ENCODE measurements at places on chromosomes 3 and 15.

- DNase-seq = no peak
Observed at GRCh38 chr3:4936982-4937614, 42.1 kb upstream of the BHLHE40 start.

DNA sequence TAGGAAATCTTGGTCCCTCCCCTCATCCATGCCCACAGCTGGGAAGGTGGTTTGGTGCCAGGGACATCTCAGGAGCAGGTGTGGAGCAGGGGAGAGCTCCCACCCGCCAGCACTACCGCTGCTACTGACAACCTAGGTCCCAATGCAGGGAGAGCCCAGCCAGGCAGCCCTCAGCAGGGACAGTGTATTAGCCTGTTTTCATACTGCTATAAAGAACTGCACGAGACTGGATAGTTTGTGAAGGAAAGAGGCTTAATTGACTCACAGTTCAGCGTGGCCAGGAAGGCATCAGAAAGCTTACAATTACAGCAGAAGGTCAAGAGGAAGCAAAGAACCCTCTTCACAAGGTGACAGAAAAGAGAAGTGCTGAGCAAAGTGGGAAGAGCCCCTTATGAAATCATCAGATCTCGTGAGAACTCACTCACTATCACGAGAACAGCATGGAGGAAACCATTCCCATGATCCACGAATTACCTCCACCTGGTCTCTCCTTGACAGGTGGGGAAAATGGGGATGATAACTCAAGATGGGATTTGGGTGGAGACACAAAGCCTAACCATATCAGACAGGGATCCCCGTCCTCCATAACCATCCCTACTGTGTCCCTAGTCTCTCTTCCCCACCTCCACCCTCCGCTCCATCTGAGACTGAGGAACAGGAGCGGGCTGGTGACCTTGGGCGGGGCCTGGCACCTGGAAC is 218.6 kb downstream of the TBC1D2B start:
- no peak for DNase-seq

DNA sequence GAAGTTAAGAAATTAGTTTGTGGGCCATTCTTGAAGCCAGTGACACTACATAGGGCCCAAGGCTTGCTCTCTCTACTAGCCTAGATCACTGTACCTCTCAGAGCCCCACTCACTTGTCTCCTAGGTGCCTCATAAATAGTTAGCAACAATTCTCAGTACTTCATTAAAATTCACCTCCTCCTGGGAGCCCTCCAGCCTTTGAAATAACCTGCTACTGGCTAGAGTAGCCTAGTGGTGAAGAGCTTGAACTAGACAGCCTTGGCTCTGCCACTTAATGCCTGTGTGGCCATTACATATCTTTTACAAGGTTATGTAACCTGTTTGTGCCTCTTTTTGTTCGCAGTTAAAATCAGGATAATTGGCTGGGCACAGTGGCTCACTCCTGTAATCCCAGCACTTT is 89.3 kb downstream of the UBE2E2 start:
- DNase-seq = no peak

DNA sequence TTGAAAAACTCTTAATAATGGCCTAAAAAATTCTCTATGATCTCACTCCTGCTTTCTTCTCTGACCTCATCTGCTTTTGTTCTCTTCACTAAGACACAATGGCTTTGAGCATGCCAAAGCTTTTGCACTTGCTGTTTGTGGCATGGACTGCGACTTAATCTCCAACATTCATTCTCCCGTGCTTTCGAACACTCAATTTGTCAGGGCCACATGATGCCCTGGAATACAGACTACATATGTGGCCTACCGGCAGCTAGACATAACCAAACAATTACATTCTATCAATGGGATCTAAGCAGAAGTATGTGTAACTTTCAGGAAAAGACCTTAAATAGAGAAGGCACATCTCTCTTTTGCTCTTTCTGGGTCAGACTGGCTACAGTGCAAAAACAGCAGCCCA is 506.5 kb downstream of the MAGI1 start:
- no peak for DNase-seq

DNA sequence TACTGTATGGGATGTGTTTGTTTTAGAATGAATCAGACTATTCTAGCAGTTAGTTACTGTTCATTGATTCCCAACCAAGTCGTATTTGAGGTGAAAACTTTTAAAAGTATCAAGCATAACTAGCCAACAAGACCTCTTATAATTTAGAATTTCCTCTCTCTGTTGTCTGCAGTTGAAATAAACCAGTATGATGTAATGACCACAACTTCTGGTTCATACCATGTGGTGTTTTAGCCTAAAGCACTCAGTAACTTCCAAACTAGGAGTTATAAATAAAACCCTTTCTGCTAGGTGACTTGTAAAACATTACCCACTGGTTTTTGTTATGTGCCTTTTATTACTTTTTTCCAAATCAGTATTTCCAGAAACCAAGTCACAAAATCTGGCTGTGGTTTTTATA is 19.8 kb upstream of the P2RY12 start:
- DNase-seq = no peak

- DNase-seq = no peak
Observed at GRCh38 chr3:32123620-32124019, 17.2 kb downstream of the GPD1L start.

GRCh38 chr15:69861331-69862171 is 236.2 kb downstream of the TLE3 start:
- no peak for DNase-seq

- DNase-seq = no peak
Observed at GRCh38 chr3:48369693-48370332, 2.2 kb upstream of the FBXW12 start.

GRCh38 chr15:47504624-47505256 is 212.6 kb upstream of the SEMA6D start:
- DNase-seq = no peak

DNA sequence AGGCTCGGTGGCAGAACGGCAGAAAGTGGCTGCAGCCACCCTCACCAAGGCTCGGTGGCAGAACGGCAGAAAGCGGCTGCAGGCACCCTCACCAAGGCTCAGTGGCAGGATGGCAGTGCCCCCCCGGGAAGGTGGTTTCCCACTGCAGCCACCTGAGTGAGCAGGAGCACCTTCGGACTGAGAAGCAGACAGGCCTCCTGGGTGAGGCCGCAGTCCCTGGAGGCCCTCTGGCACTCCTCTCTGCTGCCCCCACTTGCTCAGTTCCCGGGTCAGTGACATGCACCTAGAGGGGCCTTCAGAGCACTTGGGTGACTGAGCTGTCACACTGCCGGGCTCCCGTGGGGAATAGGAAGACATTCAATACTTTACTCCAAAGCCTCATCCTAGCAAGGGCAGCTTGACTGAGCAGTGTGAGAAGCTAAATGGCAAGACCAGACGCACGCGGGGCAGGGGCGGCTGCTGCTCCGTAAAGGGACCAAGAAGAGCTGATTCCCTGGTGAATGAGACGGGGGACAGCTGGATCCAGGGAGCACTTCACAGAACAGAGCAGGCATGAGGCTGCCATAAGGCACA is 62.7 kb downstream of the PCSK6 start:
- DNase-seq = no peak

GRCh38 chr3:59567661-59568060 is 517.8 kb upstream of the CFAP20DC start:
- DNase-seq = no peak
